Inflammatory macrophage (primary cell): ENCODE measurements at places on chromosomes 4 and X.
A peak's percentile ranks its signal among the peaks of the same experiment; 100 is the strongest.

DNA sequence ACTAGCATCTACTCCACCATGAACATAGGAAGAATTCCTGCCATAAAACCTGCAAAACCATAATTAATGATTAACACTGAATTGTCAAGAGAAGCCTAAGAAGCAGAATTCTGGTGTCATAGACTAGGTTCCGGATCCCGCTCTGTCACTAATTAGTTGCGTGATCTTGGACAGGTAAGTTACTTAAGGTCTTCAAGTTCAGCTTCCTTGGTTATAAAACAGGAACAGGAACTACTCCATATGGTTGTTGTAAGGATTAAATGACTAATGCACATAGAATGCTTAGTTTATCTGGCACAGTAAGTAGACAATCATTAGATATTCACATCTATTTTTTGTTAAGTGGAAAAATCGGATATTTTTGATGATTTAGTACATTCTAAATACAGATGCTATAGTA lies 14.3 kb downstream of the G3BP2 start:
- no peak for DNase-seq

GRCh38 chr4:140296335-140297220 lies 76.9 kb upstream of the SCOC start:
- DNase-seq = no peak

- no peak for DNase-seq
These were observed 158.9 kb upstream of the MAD2L1 start for GRCh38 chr4:120225527-120225926.

DNA sequence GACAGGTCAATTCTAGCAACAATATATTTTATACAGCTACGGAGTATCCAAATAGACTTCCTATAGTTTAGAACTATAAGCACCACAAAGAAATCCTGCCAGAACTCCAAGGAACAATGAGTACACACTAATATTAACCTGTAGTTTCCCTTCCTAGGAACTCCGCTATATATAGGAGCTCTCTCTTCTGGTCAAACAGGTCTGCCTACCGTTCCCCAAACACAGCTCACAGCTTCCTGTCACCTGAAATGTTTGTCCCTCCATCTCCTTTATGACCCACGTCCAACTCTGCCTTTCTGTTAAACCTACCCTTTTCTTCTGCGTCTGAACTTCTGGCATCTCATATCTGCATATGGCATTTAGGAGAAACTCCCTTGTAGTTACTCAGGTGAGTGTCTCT lies 10.5 kb upstream of the GJB1 start:
- DNase-seq = no peak

- peak; percentile 79 for DNase-seq
These were observed 8.9 kb upstream of the CDKL2 start for GRCh38 chr4:75639124-75639695.

GRCh38 chr4:11072463-11072862 lies 356.2 kb downstream of the HS3ST1 start:
- no peak for DNase-seq

GRCh38 chr4:147310312-147310711 lies 170.6 kb upstream of the EDNRA start:
- DNase-seq = no peak

DNA sequence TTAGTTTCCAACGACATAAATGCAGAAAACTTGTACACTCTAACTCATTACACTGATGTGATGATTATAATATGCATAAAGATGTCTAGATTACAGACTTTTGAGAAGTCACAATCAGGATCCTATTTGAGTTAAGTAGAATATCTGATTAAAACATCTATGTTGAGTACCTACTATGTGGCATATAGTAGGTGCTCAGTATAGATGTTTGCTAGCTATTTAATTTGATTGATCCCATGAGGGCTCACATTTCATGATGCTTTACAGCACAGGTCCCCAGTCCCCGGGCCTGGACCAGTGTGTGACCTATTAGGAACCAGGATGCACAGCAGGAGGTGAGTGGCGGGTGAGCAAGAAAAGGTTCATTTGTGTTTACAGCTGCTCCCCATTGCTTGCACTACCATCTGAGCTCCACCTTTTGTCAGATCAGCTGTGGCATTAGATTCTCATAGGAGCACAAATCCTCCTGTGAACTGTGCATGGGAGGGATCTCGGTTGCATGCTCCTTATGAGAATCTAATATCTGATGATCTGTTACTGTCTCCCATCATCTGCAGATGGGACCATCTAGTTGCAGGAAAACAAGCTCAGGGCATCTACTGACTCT lies 33.0 kb upstream of the CXCL8 start:
- DNase-seq = no peak

- DNase-seq = no peak
These were observed 624.2 kb upstream of the AGA start for GRCh38 chr4:178066338-178066941.

DNA sequence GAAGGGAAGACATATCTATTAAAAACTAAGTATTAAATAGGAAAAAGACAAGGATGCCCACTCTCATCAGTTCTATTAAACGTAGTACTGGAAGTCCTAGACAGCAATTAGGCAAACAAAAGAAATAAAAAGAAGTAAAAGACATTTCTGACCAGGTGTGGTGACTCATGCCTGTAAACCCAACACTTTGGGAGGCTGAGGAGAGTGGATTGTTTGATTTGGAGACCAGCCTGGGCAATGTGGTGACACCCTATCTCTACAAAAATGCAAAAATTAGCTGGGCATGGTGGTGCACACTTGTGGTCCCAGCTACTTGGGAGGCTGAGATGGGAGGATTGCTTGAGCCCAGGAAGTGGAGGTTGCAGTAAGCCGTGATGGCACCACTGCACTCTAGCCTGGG lies 1071.8 kb downstream of the FAT4 start:
- DNase-seq = no peak

DNA sequence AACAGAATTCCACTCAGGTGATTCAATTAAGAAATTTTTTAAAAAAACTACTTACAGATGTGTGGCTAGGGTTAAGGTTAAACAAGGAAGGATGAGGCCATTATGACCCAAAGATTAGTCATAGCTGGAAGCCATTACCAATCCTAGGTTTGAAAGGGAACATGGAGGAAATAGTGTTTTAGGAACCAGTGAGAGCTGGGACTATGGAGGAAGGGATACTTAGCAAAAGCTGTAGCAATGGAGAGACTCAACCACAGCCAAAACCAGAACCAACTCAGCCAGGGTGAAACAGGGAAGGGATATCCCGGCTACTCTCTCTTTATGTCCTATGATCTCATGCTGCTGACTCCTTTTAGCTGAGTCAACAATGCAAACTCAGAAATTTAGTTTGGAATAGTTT lies 148.6 kb upstream of the CNKSR2 start:
- no peak for DNase-seq

- DNase-seq = no peak
These were observed 2.8 kb downstream of the TENT5D start for GRCh38 chrX:80423000-80423399.

- DNase-seq = peak; percentile 27
These were observed 15.7 kb downstream of the OFD1 start for GRCh38 chrX:13750204-13750603.

DNA sequence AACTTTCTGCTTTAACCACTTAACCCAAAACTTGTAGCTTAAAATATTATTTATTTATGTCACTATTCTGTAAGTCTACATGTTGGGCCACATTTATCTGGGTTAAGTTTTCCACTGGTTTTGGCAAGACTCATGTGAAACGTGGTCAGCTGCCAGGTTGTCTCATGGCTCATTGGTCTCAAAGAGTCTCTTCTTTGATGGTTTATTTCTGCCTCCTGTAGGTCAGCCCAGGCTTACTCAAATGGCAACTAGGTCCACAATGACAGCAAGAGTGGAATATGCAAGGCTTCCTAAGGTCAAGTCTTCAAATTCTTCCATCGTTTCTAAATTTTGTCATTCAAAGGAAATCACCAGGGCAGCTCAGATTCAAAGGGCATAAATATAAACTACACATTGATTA lies 828.7 kb downstream of the PCDH7 start:
- DNase-seq = no peak

DNA sequence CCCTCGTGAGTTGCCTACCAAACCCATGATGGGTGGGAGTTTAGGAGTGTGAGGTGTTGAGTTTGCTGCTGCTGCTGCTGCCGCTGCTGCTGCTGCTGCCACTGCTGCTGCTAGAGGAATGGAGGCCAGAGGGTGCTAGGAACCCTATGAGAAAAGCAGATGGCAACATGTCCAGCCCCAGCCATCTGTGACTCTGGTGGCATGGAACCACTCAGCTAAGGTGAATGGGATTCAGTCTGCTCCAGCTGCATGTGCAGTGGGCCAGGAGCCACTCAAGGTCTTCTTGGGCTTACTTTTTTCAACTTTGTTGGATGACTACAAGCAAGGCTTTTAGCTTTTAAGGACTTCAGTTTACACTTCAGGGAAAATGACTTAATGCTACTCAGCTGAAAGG lies 103.8 kb downstream of the RTL5 start:
- DNase-seq = no peak

DNA sequence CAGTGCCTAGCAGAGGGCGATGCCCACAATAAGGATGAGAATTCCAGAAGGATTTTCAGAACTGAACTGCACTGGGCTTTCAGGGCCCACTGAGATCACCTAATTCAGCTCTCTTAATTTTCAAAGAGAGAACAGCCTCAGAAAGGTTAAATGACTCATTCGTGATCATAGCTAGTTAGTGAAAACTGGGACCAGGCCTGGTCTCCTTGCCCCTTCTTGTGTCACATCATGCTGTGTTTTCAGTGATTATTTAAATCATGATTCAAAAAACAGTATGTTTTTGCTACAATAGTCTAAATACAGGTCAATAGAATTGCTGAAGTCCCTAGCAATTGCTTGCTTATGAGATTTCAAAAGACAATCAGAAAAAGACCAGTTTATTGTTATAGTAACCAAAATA lies 136.4 kb upstream of the PLAC1 start:
- no peak for DNase-seq

DNA sequence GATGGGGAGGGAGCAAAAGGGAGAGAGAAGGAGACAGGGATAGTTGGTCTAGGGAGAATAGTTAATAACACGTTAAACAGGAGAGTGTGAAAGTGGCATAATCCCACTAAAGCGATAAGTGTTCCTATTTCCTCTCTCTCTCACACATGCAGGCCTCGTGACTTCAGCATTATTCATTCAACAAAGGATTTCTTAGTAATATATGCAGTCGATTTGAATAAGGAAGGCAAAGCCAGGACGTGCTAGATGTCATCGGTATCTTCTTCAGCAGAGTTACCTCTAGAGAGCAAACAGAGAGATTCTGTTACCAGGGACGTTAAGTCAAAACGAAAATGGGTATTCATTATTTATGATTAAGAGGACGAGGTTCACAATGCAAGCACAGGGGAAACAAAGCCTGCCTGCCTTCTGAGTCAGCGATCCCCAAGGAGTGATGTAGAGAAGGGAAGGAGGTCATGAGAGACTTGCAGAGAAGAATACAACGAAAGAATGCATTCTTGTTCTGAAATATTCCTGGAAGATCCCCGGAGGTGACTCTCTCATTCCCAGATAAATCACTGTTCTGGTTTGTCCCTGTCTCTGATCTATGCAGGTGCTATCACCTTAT lies 1048.4 kb downstream of the NLGN4X start:
- no peak for DNase-seq

- DNase-seq = no peak
These were observed 80.9 kb downstream of the IL21 start for GRCh38 chr4:122539861-122540465.

DNA sequence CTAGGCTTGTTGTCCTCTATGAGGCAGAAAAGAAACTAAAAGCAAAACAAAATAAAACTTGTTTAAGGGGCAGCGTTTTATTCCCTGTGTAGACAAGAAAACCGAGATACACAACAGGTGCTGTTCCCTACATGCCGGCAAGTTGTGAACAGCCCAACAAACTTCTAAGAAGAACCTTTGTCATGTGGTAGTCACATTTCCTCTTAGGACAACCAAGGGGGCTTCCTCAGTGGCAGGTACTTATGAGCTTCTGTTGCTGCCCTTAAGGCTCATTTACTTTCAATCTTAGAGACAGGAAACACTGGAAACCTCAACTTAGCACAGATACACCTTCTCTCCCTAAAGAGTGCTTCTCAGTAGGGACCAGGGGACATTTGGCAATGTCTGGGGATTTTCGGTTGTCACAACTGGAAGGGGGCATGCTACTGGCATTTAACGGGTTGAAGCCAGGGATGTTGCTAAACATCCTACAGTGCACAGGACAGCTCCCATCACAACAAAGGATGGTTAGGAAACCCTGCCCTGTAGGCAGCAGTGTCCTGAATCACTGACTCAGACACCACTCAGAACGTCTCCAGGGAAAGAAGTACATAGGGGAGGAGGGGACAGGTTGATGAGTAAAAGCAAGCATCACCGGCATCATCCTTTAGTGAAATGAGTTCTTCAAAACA lies 111.0 kb downstream of the ASB9 start:
- DNase-seq = no peak

DNA sequence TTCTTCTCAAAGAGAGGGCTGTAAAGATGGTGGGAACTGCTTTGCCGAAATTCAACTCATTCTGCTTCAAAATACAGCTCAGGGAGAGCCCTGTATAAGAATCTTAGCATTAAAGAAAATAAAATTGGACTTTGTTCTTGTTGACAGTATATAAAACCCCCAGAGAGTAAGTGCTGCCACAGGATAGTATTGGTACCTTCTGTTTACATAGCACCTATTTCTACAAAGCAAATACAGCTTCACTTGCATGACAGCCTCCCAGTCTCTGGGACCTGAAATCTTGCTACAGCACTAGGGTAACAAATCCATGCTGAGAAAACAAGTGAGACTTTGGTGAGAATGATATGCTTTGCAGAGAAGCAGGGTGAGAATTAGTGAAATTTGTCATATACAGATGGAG lies 428.6 kb downstream of the ADGRL3 start:
- DNase-seq = no peak

DNA sequence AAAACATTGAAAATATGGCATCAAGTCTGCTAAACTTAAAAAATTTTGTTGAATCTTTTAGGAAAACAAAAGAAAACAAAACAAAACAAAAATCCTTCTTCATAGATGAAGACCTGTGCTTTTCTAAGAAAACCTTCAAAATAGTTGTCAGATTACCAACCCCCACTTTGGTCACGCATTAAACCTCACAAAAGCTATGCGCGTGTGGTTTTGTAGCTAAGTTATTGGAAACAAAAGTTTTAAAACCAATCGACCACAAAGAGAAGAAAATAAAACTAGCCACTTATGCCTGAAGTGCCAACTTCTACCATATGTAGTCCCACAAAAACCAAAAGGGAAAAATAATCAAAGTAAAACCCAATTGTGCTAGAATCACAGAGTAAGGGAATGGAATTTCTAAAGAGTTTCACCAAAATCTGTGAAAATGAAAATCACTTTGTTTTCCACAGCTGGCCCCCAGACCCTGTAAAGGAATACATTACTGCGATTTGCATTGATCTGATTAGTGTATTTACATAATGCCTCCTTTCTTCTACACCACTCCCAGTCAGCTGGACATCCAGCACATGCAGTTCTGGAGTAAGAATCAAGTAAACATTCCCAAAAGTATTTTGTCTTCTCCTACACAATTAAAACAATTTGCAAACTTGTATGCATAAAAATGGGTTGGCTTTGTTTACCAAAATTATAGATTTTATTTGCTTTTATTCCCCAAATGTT lies 330.1 kb upstream of the DKK2 start:
- DNase-seq = no peak

- DNase-seq = no peak
These were observed 882.7 kb upstream of the PCDH10 start for GRCh38 chr4:132266374-132266773.

- DNase-seq = no peak
These were observed 47.1 kb downstream of the SORBS2 start for GRCh38 chr4:185764876-185765275.
